ENCODE measurements at places on chromosomes 12 and 14.

- no peaks in the 10 kb centered on the region for H3K27me3 ChIP-seq
- H3K27ac ChIP-seq: no peak overlapping the region
- H3K4me1 ChIP-seq: no peaks in the 10 kb centered on the region
- no peaks in the 10 kb centered on the region for H3K36me3 ChIP-seq
These were observed 165.5 kb downstream of the PTPN11 start for GRCh38 chr12:112584266-112584722.

GRCh38 chr14:61527325-61528100, 167.8 kb upstream of the HIF1A start:
- DNase-seq: no peak
- no peaks in the 10 kb centered on the region for H3K36me3 ChIP-seq
- H3K27me3 ChIP-seq: no peaks in the 10 kb centered on the region

DNA sequence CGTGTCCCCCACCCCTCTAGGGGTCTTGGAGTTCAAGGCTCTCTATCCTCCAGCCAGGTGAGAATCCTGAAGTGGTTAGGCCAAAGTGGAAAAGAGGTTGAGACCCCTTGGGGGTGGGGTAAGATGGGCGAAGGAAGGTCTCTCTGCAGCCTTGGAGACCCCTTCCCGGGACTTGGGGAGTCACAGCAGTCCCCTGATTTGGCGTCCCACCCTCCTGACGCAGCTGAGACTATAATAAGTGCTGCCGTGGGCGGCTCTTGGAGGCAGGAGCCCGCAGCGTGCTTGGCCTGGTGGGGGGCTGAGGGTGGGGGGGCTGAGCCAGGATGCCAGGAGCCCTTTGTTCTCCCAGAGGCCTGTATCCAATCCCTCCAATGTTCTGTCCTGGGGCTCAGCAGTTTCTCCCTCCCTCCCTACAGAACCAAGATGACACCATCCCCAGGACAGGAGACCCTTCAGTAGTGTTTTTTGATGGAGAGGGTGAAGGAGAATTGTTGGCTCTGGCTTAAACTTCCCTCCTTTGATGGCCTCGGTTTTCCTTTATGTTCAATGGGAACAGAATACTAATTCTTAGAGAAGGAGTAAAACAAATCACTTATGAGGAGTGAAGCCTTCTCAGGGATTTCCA, 1.5 kb upstream of the AGAP2 start:
- H3K36me3 ChIP-seq: no peaks in the 10 kb centered on the region
- no peak overlapping the region for H3K27ac ChIP-seq
- H3K27me3 ChIP-seq: peaks cover 12% of the 10 kb centered on the region
- peaks cover 22% of the 10 kb centered on the region for H3K4me1 ChIP-seq

DNA sequence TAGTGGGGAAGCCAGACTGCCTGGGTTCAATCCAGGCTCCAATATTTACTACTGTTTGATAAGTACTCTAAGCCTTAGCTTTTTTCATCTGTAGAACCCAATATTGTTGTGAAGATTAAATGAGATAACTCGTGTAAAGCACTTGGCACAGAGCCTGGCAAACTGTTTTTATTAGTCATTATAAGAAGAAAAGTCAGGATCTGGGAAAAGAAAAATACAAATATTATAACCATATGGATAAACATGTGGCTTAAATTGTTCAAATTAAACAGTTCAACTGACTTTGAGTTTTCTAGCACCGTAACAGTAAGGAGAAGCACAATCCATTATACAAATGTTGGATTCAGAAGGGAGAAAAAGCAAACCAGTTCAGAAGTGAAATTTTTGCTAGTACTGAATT, 22.0 kb upstream of the CDK17 start:
- DNase-seq: no peak
- no peaks in the 10 kb centered on the region for H3K4me1 ChIP-seq
- H3K27ac ChIP-seq: no peak overlapping the region

- no peak for DNase-seq
- no peak overlapping the region for H3K4me3 ChIP-seq
- no peaks in the 10 kb centered on the region for H3K36me3 ChIP-seq
- no peaks in the 10 kb centered on the region for H3K27me3 ChIP-seq
- H3K27ac ChIP-seq: no peak overlapping the region
These were observed 24.7 kb downstream of the SLCO1B1 start for GRCh38 chr12:21155522-21156351.
